ENCODE measurements at places on chromosomes 6 and 20. TPM values are rescaled to one million over a fixed set of nuclear protein-coding genes. Genes with fewer than 3 reads are reported as not detected.
A peak's percentile ranks its signal among the peaks of the same experiment; 100 is the strongest.

DNA sequence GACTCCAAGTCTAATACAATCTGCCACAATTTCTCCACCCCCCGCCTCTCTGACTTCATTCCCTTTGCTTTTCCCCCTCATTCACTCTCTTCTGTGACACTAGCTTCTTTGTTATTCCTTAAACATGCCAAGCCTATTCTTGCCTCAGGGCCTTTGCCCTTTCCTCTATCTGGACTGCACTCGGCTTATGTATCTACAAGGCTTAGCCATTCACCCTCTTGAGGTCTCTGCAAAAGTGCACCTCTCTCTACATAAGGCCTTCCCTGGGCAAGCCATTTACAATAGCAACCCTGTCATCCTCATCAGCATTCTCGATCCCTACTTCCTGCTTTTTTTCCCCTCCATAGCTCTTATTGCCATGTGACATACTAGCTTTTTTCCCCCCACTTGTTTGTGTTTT, 168.9 kb downstream of the PDSS2 start:
- no peak for DNase-seq

DNA sequence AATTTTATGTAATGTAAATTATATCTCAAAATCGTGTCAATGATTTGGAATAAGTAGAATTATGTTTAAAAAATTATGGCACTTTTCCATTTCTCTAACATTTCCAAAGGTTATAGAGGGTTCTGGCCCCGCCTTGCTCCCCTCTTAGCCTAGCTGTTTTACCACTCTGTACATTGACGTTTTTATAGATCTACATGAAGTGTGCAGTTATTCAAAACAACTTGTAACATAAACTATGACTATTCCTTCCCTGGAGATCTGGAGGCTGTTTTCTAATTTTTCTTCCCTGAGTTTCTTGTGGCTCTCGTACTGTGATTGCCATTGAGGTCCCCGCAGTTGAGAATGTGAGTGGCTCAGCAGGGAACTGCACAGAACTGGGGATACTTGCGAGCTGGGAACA, 48.4 kb downstream of the IYD start:
- no peak for DNase-seq

- no peak for DNase-seq
Measured at GRCh38 chr6:35662999-35663398, 25.7 kb downstream of the FKBP5 start.

Gene PNPLA1
- 0.22 TPM for polyA plus RNA-seq

GRCh38 chr20:63552481-63553249, 1.3 kb upstream of the FNDC11 start:
- DNase-seq: peak; percentile 62

DNA sequence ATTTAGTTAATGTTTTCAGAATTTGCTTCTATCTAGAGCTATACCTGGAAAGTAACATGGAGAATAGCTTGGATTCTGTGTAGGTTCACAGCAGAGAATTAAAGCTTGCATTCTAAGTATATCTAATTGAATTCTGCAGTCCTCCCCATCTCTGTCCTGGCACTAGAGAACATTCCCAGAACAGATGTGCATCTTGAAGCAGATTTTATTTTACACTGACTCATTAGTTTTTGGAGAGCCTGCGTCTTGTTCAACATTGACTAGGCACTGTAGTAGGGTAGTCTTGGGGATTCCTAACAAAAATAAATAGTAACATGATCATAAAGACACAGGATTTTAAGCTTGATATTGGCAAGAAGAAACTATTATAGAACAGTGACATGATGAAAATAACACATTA, 36.2 kb upstream of the BAG2 start:
- DNase-seq: no peak

GRCh38 chr6:113491376-113491775, 365.8 kb upstream of the MARCKS start:
- no peak for DNase-seq

Gene MUC21
- polyA plus RNA-seq: not detected

Gene HSD17B8
- 35.2 TPM for polyA plus RNA-seq

Gene FLOT1
- 149 TPM for polyA plus RNA-seq

Gene BFSP1
- polyA plus RNA-seq: 0.42 TPM

DNA sequence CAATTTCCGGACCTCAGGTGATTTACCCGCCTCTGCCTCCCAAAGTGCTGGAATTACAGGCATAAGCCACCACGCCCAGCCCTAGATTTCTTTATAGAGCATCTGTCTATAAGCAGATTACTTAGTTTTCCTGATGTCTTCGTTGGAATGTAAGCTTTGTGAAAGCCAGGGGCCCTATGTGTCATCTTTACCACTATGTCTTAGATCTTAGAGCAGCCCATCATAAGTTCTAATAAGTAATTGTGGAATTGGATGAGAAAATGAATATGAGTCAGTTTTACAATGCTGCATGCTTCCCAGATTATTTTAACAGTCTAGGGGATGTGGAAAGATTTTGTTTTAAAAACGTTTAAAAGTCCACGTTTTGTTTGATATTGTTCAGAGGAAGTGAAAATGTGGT, 9.1 kb upstream of the ZBTB2 start:
- no peak for DNase-seq

Gene NR2E1
- not detected for polyA plus RNA-seq

- DNase-seq: no peak
Measured at GRCh38 chr6:33192105-33192646, at the start of gene COL11A2. Gene COL11A2 (minus strand): TSS chr6:33192467. CDS start chr6:33192240, 227 bp downstream.

DNA sequence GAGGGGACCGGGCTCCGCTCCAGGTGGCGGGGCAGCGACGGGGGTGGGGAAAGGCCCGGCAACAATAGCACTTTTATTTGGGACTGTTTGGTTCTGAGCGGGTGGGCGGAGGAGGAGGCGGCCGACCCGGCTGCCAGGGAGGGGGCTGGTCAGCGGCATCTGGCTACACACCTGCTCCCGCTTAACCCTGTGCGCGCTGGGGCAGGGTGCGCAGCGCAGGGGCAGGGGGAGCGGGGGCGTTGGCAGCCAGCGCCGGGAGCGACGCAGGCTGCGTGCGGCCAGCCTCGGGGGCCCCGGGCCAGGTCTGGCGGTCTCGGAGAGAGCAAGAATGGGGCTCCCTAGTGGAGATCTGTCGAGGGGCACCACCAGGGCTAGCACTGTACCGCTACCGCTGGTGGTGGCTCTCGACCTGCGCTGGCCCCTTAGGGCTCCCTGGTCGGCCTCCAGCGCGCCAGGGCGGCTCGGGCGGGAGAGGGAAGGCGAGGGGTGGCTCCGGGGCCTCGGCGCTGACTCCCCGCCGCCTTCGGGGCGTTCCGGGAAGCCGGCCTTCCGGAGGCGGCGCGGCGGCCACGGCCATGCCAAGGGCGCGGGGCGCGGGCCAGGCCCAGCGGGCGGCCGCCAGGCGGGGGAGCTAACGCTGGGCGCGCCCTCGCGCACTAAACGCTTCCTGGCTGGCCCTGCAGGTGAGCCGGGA, 92.4 kb downstream of the NCR2 start:
- DNase-seq: no peak

GRCh38 chr20:23340524-23340923, 10.1 kb upstream of the NXT1 start:
- DNase-seq: peak; percentile 61

DNA sequence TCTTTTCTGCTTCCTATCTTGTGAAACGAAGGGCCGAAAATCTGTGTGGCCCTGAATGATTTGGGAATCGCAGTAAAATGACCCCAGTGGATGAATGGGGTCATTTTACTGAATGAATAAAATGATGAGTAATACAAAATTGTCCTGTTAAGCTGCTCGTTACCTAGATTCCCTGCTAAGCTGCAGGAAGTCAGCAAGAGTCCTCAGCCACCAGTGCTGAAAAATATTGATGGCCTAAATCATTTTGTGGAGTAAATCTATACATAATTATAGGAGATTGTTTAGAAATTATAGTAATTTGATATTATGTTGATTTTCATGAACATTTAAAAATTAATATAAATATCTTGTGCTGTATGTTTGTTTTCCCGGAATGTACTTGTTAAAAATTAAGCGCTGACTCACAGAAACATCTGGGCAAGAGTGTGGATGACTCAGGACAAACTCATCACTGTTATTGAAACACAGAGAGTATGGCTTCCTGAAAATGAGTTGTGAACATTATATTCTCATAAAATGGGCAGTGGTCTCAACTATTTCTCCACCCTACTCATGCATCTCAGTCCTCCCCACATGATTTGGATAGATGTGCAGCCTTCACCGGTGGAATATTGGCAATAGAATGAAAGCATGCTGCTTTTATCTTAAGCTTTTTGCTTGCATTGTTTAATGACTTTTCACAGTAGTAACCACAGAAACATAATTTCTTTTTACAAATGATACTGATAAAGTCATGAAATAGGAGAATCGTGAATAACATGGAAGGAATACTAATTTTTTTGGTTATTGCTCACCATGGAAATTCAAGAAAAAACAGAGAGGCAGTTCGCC, 36.2 kb upstream of the RGS17 start:
- DNase-seq: no peak

Gene TRIM10
- 0.90 TPM for polyA plus RNA-seq

- DNase-seq: no peak
Measured at GRCh38 chr6:78487401-78487800, 379.9 kb upstream of the IRAK1BP1 start.

Gene SMLR1
- polyA plus RNA-seq: not detected

- peak; percentile 91 for DNase-seq
Measured at GRCh38 chr6:6712449-6713403, 124.2 kb downstream of the LY86 start.

Gene PFDN6
- 472 TPM for polyA plus RNA-seq

Gene KIAA1755
- polyA plus RNA-seq: 0.12 TPM

Gene SPAG4
- 8.4 TPM for polyA plus RNA-seq

DNA sequence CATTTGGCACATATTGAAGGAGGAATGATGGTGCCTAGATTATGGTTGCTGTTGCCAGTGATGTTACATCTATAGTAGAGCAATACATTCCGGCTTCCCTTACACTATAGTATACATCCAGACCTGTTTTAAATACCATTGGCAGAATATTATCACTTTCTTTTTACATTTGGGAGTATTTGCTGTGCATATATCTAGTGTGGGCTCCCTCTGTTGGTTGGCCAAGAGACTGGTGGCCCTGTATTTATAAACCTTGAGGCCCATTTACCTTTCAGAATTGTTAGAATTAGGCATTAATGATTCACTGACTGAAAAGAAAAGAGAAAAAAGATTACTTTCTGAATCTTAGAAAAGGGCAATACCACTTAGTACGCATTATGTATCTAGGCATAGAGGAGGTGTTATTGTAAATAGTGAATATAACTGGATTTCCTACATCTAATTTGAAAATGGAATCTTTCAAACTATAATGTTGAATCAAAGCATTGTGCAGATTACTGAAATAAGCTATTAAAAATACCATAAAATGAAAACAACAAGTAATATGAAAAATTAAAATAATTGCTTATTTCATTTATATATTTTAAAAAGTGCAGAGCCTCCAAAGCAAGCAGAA, 628.8 kb upstream of the MAN1A1 start:
- peak; percentile 14 for DNase-seq

DNA sequence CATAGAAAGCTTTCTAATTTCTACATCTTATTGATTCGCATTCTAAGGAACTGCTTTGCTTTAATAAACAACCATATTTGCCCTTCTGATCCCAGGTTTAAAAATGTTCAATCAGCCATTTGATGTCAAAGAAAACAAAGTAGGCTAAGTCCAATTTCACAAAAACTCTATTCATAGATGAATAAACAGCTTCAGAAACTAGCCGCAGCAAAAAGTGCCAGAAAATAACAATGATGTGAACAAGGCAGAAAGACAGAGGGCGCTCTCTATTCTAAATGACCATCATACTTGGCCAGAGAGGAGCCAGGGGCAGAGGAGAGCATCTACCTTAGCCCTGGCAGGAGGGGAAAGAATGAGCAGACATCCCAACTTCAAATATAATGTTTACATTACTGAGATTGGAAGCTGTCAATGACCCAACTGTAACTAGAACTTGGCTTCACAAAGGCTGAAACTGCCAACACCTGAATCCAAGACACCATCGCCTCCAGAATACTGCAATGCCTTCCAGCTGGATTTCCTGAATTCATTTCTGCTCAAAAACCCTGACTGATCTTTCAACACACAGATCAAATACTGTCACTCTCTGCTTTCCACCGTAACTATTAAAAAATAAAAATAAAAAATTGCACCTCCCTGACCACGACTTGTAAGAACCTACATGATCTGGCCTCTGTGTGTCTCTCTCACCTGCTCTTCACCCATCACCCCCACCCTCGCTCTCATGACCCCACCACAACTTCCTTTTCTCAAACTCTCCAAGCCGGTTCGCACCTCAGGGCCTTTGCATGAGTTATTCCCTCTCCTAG, 9.5 kb downstream of the CNKSR3 start:
- DNase-seq: peak; percentile 40

Gene IL20RA
- not detected for polyA plus RNA-seq

- DNase-seq: no peak
Measured at GRCh38 chr6:168122011-168122410, 43.0 kb upstream of the FRMD1 start.

Gene NOX3
- not detected for polyA plus RNA-seq

Gene TMC2
- polyA plus RNA-seq: not detected

DNA sequence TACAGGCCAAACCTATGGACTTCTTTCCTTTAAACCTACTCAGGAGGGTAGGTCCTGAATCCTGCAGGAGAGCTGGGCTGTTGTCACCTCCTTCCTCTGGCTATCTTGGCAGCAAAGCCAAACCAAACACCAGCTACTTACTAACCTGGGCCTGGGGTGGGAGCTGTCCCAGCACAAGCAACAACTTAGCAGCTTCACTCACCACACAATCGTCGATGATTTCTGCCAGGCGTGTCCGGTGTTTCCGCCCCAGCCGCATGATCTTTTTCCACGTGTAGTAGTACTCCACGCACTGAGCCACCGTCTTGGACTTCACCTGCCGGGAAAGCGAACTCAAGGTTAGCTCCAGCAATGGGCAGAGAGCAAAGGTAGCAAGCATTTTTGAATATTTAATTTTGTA, 25.4 kb upstream of the MRPS10 start:
- DNase-seq: no peak

Gene LRRN4
- not detected for polyA plus RNA-seq

GRCh38 chr6:17957086-17957485, 30.3 kb downstream of the KIF13A start:
- DNase-seq: no peak

Gene ENPP3
- polyA plus RNA-seq: 17.8 TPM

DNA sequence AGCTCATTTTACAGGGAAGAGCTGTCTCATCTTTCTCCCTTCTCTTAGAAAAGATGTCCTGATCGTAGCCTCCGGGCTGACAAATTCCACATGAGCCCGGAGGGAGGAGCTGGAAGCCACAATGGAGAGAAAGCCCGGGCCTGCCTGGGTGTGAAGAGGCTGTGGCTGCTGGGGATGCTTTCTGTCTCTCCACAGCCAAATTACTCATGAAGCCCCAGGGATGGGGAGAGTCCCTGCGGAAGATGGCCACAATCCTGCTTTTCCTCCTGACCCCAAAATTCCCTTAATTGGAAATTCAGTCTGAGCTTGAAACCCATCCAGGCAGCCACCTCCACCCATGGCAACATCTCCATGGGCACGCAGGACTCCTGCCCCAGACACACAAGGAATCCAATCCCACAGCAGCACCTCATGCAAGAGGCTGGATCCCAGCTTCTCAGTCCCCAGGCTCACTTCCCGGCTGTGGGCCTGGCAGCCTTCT, 32.4 kb downstream of the JPH2 start:
- DNase-seq: no peak

Gene ACTL10
- 0.13 TPM for polyA plus RNA-seq

DNA sequence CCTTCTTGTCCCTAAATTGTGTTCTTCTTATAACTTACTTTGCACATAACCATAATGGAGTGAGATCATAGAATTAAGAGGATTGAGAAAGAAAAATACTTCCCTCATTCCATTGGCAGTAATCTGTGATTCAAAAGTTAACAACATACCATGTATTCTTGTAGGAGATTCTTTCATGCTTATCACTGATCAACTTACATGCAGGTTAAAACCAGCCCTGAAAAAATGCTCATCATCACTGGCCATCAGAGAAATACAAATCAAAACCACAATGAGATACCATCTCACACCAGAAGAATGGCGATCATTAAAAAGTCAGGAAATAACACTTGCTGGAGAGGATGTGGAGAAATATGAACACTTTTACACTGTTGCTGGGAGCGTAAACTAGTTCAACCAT, 36.5 kb upstream of the GFRAL start:
- no peak for DNase-seq

Data from K562 (cell line).